Osteocyte (in vitro differentiated cells): ENCODE measurements at places on chromosomes 5 and 9.

- no peak overlapping the region for H3K27ac ChIP-seq
- H3K27me3 ChIP-seq: no peaks in the 10 kb centered on the region
- H3K36me3 ChIP-seq: peaks cover 3% of the 10 kb centered on the region
- H3K4me3 ChIP-seq: no peak overlapping the region
Measured at GRCh38 chr9:137454597-137455358, 4.4 kb downstream of the NSMF start.

- DNase-seq: no peak
- H3K27ac ChIP-seq: no peak overlapping the region
- H3K36me3 ChIP-seq: no peaks in the 10 kb centered on the region
- peaks cover 13% of the 10 kb centered on the region for H3K4me1 ChIP-seq
Measured at GRCh38 chr5:127909821-127910220, 173.7 kb upstream of the SLC12A2 start.

DNA sequence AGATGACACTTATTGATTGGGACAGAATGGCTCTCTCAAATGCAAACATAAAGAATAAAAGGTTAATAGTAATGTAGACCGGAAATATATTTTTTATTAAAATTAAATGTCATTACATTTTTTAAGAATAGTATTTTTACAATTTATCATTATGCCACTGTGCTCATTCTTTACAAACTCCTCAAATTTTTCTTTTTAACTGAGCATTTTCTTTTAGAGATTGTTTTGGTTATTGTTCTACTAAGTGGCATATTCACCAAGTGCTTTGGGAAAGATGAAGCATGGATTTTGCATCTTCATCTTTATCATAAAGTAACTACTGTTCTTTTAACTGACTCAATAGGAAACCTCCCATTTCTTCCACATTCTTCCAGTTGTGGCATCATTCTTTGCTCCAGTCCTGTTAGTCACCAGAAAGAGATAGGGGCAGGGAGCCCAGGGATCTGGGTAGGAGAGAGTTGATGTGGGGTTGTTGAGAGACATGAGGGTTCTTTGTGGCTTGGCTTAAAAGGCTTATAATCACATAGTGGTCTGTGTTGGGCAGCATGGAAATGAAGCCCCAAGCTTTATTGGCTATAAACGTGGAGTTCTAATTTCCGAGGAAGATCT is 69.8 kb downstream of the SYK start:
- no peaks in the 10 kb centered on the region for H3K36me3 ChIP-seq
- peak; percentile 15 for DNase-seq
- H3K27me3 ChIP-seq: peaks cover 49% of the 10 kb centered on the region
- no peak overlapping the region for H3K4me3 ChIP-seq
- no peaks in the 10 kb centered on the region for H3K4me1 ChIP-seq
- H3K27ac ChIP-seq: no peak overlapping the region

DNA sequence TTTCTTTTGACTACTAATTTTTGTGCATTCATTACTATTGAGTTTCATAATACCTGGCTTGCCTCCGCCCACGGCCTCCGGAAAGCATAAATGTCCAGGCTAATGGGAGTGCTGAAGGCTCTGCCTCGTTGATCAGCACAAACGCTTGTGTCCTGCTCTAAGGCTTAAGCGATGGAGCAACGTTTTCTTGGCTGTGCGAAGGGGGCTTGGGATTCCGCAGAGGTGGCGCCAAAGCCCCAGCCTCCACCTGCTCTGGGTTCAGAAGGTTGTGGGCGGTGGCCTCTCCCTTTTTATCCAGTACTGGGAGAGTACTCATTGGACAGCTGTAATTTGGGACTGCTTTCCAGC is 19.7 kb downstream of the ANXA2R start:
- H3K27me3 ChIP-seq: no peaks in the 10 kb centered on the region
- peak overlapping the region; percentile 94 for H3K4me3 ChIP-seq
- DNase-seq: no peak
- H3K36me3 ChIP-seq: peaks cover 2% of the 10 kb centered on the region
- peaks cover 46% of the 10 kb centered on the region for H3K4me1 ChIP-seq

GRCh38 chr5:173883347-173883924 is 4.7 kb upstream of the CPEB4 start:
- no peaks in the 10 kb centered on the region for H3K27me3 ChIP-seq
- H3K4me1 ChIP-seq: peaks cover 12% of the 10 kb centered on the region
- H3K36me3 ChIP-seq: no peaks in the 10 kb centered on the region
- H3K4me3 ChIP-seq: no peak overlapping the region

DNA sequence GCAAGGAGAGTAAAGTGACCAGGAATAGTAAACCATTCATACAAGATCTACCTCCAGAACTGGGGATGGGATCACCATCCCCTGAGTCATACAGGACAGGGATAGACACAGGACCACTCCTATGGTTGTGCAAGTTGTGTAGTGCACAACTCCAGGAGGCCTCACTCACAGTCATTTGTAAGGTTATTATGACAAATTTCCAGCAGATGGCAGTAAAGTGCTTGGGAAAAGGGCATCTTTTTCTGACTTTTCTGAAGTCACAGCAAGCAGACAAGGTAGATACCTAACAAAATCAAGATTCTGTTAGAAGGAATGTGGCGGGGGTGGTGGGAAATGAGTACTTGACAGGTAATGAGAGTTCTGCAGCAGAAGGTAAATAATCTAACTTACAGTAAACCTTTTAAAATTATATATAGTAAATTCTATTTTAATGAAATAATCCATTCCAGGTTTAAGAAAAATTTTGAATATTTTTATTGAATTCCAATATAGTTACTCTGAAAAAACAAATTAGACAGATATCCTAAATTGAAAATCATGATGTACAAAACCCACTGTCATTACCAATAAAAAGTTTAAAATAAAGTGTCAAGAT is 16.7 kb upstream of the KIF27 start:
- DNase-seq: peak; percentile 49
- H3K27me3 ChIP-seq: no peaks in the 10 kb centered on the region
- H3K27ac ChIP-seq: no peak overlapping the region
- no peak overlapping the region for H3K4me3 ChIP-seq
- no peaks in the 10 kb centered on the region for H3K36me3 ChIP-seq

DNA sequence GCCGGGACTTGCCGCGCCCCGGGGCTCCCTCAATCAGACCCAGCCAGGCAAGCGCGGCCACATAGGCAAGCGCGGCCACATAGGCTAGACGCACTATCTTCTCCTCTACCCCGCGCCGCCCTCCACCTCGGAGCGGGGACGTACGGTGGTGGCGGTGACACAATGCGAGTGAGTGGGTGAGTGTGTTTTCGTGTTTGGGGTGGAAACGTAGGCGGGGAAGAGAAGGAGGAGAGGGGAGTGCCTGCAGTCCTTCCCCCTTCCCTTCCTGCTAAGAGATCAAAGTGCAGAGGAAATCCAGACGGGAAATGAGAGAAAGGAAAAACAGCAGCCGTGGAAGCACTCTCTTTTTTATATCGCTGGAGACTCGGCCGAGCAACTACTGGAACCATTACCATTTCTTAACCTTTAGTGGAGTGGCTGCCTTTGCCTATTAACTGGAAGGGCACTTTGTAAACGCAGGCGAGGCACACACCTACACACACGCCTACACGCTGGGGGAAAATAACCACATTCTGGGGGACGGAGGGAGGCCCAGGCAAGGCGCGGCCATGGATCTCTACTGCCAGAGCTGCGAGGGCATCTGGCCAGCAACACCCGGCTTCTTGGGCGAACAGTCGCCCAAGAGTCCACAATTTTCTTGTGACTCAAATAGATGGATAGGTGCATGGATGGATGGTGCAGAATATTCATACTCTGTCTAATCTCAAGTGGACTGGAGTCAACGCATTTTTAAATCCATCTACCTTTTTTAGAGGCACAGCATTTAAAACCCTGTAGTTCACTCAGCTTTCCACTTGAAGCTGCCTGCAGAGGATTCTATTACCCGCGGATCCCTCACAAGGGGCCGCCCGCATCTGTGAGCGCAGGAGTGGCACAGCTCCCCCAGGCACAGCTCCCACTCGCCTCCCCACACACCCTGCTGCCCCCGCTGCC is 2.1 kb downstream of the EDIL3 start:
- H3K27ac ChIP-seq: peak overlapping the region; percentile 99
- DNase-seq: peak; percentile 87
- peaks cover 49% of the 10 kb centered on the region for H3K4me1 ChIP-seq
- H3K36me3 ChIP-seq: peaks cover 2% of the 10 kb centered on the region
- peak overlapping the region; percentile 95 for H3K4me3 ChIP-seq

GRCh38 chr9:84857211-84857610 is 187.7 kb downstream of the NTRK2 start:
- peak overlapping the region; percentile 2 for H3K27ac ChIP-seq
- peaks cover 56% of the 10 kb centered on the region for H3K4me1 ChIP-seq
- no peak for DNase-seq
- no peaks in the 10 kb centered on the region for H3K27me3 ChIP-seq
- no peaks in the 10 kb centered on the region for H3K36me3 ChIP-seq
- no peak overlapping the region for H3K4me3 ChIP-seq

DNA sequence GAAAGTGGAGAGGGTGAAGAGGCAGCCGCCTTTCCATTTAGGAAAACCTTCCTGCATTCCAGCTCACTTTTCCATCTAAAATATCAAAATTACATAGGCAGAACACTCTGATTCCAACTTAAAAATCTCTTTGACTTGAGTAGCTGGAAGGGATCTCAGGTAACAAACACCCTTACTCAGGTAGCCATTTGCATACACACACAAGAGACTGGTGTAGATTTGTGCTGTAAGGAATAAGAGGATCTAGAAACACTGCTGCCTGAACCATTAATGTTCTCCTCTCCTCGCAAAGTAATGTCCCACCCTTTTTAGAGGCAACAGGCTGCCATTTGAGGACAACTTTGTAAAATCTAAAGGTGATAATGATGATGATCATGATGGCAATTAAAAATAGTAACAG is 53.5 kb downstream of the BNC2 start:
- DNase-seq: no peak
- peaks cover 15% of the 10 kb centered on the region for H3K36me3 ChIP-seq
- H3K4me3 ChIP-seq: no peak overlapping the region
- no peaks in the 10 kb centered on the region for H3K27me3 ChIP-seq

DNA sequence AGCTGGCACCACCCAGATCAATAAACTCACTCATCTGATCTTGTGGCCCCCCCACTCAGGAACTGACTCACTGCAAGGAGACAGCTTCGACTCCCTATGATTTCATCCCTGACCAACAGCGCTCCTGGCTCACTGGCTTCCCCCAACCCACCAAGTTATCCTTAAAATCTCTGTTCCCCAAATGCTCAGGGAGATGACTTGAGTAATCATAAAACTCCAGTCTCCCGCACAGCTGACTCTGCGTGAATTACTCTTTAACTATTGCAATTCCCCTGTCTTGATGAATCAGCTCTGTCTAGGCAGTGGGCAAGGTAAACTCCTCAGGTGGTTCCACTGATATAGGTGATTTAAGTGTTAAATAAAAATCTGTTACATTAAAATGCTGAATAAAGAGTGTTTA is 1.9 kb upstream of the TRIM32 start:
- peaks cover 33% of the 10 kb centered on the region for H3K4me1 ChIP-seq
- no peak for DNase-seq
- H3K27me3 ChIP-seq: no peaks in the 10 kb centered on the region
- no peak overlapping the region for H3K27ac ChIP-seq
